ENCODE measurements at places on chromosomes 5 and 9. TPM values are rescaled to one million over a fixed set of nuclear protein-coding genes. Genes with fewer than 3 reads are reported as not detected.

The SLC36A1 gene
- 14.4 TPM for total RNA-seq

- peak; percentile 79 for DNase-seq
These were observed 51.0 kb downstream of the SH3PXD2B start for GRCh38 chr5:172403189-172403796.

DNA sequence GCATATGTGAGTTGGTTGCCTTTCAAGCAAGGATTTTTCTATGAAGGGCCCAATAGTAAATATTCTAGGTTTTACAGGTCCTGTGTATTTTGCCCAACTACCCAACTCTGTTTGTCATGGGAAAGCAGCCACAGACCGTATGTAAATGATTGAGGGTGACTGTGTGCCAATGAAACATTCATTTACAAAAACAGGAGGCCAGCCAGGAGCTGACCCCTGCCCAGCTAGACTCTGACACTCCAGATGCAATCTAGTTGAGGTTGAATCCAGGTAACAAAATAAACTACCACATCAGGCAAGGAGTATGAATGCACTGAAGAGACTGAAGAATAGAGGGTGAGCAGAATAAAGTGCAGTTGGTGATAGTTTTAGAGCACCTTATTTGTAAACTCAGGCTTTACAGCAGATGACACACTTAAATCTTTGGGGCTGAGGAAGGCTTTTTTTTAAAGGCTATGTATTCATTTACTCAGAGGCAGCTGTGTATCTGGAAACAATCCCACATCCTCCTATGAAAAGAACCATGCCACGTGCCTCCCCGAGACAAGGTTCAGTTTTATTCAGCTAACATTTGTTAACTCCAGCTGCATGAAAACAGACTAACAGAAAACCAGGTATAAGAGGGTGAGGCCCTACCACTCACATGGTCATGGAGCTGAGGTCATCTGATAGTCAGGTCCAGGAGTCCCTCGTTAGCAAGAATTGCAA, 60.7 kb downstream of the SLC1A1 start:
- no peak for DNase-seq

The LHFPL2 gene
- total RNA-seq: 33.3 TPM

The CAST gene
- 473 TPM for total RNA-seq

DNA sequence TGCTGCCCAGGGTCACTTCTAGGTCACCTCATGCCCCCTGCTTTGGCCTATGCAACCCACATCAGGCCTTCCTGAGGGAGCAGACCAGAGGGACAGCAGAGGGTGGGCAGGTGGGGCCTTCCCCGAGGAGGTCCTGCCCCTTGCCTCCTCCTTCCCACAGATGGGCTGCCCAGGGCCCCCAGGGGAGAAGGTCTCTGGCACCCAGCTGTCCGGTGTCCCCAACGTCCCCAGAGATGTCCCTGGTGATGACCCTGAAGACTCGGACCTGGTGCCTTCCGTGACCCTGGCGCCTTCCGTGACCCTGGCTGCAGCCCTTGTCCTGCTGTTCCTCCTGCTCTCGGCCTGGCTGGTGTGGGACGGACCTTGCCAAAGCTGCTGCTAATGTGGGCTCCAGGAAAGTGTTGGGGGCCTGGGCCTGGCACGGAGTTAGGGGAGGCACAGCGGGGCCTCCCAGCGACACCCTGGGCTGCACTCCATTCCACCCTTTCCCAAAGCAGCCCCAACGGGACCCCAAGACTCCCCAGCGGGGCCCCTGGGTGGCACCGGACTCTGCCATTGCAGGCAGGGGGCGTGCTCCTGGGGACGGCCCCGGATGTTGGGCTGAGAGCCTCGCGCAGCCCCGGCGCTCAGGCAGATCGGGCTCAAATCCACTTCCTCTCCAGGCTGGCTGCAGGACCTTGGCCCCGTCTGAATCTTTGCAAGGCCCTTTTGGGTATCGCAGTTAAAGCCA, 6.8 kb upstream of the SLC2A6 start:
- no peak for DNase-seq

GRCh38 chr9:121074370-121075250, at the start of gene CNTRL:
Gene CNTRL, plus strand, starts transcription at chr9:121074955. Its CDS starts 13,372 bp downstream, at chr9:121088327.
- peak; percentile 87 for DNase-seq

GRCh38 chr5:151699071-151699901, 12.6 kb upstream of the SPARC start:
- peak; percentile 75 for DNase-seq

The ADGRD2 gene
- 0.29 TPM for total RNA-seq

The GPR151 gene
- total RNA-seq: not detected

GRCh38 chr5:82593481-82593880, 315.3 kb upstream of the RPS23 start:
- no peak for DNase-seq

The SLC6A3 gene
- total RNA-seq: 0.57 TPM

DNA sequence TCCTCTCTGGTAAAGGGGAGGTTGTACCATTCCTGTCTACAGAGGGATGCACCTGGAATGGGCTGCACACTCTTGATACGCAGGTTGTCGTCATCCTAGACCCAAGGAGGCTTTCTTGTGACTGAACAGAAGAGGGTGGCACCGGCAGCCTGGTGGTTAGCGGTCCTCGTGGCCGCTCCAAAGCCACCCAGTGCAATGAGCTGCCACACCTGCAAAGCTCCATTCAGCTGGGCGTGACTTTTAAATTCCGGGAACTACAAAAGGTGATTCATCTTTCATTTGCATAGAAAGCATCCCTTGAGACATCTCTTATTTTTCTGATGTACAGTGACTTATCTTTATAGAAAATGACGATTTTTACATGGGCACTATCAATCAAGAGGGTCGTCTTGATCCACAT, 286.1 kb upstream of the IRX1 start:
- DNase-seq: no peak

DNA sequence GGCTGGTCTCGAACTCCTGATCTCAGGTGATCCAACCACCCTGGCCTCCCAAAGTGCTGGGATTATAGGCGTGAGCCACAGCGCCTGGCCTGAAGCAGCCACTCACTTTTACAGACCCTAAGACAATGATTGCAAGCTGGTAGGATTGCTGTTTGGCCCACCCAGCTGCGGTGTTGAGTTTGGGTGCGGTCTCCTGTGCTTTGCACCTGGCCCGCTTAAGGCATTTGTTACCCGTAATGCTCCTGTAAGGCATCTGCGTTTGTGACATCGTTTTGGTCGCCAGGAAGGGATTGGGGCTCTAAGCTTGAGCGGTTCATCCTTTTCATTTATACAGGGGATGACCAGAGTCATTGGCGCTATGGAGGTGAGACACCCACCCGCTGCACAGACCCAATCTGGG, 1.5 kb downstream of the CA9 start:
- no peak for DNase-seq

GRCh38 chr5:143501310-143502044, 98.0 kb upstream of the NR3C1 start:
- DNase-seq: no peak

DNA sequence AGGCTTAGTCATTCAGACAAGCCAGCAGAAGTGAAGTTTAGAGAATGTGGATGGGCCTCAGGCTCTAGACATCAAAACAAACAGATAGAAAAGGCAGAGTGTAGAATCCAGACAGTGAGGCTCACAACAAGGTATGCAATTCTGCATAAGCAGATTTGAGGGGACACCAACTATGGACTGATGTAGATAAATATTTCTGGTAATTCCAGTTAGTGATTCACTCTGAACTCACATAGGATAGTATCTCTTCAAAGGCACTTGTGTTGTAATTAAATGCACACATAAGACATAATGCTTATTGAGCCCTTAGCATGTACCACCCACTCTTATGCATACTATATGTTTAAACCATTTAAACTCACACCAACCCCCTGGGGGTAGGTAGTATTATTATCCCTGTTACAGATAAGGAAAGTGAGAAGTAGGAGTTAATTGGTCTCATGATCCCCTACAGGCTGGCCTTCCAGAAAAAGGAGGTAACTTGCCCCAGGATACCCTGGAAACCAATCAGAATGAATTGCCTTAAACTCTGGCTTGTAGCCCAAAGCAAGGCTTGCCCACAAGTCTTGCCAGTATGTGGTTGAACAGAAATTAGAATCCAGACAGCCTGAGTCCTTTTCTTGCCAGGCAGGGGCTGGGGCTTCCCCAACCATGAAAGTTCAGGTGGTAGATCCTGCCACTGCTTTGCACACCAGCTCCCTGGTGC, 39.5 kb upstream of the HSPB3 start:
- no peak for DNase-seq

GRCh38 chr5:137374110-137374714, 124.9 kb downstream of the SPOCK1 start:
- no peak for DNase-seq

The MYMK gene
- not detected for total RNA-seq

DNA sequence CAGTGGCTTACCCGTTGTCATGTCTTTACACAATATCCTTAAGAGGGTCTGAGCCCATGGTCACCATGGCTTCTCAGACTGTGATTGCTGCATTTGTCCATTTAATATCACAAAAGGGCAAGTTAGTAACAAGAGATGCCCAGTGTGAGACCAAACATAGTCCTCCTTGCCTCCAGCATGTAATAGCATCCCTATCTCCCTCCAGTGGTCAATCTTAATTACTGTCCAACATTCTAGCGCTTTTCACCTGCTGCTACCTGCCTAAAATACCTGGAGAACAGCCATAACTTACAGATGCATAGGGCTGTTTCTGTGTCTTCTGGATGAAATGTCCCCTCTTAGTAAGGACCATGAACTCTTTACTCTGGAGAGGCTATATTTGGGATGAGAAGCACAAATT, 267.2 kb upstream of the DAB2 start:
- no peak for DNase-seq

Measured in ureter (tissue), 1 donor.